ENCODE measurements at places on chromosomes 4 and X.

DNA sequence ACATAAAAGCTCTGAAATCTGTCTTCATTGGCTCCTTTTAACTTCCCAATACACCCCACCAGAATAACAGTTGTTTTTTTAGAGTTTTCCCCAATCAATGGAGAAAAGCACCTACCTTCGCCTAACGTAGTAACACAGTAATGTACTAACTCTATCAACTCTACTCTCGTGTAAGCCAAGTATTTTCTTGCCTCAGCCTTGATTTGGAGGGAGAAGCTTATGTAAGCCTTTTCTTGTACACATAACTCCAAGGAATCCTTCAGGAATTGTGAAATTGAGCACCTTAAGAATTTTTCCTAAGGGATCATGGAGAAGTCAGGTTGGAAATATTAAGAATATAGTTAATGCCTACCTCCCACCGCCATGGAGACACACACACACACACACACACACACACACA lies 181.2 kb downstream of the RAPGEF2 start:
- no peak for DNase-seq

GRCh38 chr4:112736718-112737135 lies 99.8 kb downstream of the LARP7 start:
- DNase-seq, result no peak

DNA sequence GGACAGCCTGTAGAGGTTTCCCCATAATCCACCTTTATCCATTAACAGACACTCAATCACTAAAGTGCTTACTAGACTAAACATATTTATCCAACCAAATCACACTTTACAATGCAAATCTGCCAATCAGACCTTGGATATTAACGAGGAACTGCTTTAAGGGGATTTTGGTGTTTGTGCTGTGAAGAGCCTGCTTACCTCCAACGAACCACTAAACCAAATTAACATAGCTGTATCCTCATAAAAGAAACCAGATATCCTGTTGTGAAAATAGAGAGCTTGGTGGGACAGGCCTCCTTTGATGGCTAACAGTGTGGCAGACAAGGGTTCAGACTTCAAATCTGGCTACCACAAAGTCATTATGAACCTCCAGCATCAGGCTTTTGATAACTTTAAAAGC lies 252.6 kb upstream of the HAND2 start:
- no peak for DNase-seq

DNA sequence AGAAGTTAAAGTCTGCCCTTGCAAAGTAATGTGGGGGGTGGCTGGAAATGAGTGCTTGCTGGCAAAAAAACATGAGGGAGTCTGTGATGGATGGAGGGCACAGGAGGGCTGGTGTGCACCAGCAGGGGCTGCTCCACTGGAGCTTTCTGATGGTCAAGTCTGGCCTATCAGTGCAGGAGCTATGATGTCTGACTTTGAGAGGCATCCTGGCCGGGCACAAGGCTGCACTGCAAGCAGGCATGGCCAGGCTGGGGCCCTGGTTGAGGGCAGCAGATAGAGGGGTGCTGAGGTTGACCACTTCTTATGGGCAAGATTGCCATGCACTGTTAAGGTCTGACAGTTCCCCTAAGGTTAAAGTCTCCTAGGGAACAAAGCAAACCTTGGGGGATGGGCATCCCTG lies 1140.2 kb downstream of the FAM133A start:
- DNase-seq, result no peak

GRCh38 chrX:48940404-48940955 lies 16.9 kb downstream of the OTUD5 start:
- no peak for DNase-seq

GRCh38 chr4:19375931-19376330 lies 875.8 kb upstream of the SLIT2 start:
- DNase-seq, result no peak

- DNase-seq, result no peak
Observed at GRCh38 chr4:26215725-26216124, 105.1 kb upstream of the RBPJ start.

DNA sequence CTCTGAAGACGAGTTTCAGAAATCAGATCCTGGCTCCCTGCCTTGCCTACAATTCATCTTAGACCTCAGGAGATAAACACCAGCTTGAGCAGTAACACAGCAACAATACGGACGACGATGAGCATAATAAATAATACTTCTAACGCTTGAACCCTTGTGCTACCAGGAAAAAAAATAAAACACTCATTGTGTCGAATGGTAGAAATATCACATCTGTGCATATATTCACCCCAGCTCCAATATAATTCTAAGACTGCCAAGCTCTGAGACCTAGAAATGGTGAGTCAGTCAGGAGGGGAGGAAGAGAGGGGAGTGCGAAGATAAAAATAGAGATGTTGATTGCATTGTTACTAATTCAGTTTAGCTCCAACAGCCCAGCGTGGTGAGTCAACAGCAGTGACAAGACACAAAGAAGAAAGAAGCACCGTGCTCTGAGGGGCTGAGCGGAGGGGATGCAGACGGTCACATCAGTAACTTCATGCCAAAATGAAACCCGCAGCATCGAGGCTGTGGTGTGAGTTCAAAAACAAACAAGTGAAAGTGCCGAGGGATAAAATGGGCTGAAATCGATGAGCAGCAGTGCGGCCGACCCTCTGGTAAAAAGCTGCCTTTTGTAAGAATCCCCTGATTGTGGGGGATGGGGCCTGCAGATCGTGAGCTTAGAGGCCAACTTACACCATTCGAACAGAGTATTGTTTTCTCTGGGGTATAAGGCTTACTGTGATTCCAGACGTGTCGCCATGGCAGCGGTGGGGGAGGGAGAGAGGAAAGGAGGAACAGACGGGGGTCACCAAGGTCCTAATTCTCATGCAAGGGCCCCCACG lies 150.4 kb downstream of the MGST2 start:
- DNase-seq, result no peak

GRCh38 chr4:78242071-78242470 lies 184.9 kb downstream of the FRAS1 start:
- DNase-seq, result no peak

DNA sequence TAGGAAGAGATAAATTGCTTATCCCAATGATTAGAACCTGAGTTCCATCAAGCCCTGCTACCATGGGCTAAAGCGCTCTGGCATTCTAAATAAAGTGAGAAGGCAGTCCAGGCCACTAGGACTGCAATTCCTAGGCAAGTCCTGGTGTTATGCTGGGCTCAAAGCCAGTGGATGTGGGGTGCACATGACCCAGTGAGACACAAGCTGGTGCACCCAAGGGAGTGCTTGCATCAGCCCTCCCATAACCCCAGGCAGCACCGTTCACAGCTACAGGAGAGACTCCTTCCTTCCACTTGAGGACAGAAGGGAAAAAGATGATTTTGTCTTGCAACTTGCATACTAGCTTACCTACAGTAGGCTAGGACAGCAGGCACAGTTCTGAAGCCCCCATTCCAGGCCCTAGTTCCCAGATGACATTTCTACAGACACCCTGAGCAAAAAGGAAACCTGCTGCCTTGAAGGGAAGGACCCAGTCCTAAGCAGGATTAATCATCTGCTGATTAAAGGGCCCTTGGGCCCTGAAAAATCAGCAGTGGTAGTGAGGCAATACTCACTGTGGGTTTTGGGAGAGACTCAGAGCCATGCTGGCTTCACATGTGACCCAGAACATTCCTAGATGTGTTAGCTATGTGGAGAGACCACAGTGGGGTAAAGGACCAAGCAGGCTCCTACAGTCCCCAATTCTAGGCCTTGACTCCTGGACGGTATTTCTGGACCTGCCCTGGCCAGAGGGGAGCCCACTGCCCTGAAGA lies 77.8 kb downstream of the KLHL13 start:
- no peak for DNase-seq

GRCh38 chr4:115515772-115516171 lies 402.4 kb upstream of the NDST4 start:
- DNase-seq, result no peak

- no peak for DNase-seq
Observed at GRCh38 chr4:123603165-123603564, 206.6 kb downstream of the SPRY1 start.

GRCh38 chr4:115484479-115484878 lies 371.1 kb upstream of the NDST4 start:
- no peak for DNase-seq

GRCh38 chr4:186829097-186829496 lies 105.4 kb upstream of the FAT1 start:
- no peak for DNase-seq

- DNase-seq, result no peak
Observed at GRCh38 chr4:188915175-188915574, 775.9 kb downstream of the TRIML1 start.

DNA sequence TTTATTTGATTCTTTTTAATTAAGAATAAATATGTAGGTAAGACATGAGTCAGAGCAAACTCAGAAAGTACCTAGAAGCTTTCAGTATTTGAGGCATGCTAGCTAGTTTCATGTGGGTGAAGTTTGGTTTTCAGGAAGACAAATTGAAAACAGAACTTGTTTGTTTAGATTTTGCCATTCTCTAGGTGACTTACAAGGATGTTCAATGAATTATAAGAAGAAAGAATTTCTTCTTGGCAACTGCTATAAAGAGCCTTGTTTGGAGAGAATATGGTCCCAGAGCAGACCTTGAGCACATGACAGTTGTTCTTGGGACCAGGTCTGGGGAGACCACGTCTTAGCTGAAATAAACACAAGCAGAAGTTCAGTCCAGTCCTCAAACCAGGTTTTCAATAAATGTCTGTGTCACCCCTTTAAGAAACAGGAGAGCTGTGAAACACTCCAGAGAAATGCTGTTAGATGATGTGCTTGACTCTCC lies 38.0 kb upstream of the IL21 start:
- no peak for DNase-seq
